ENCODE measurements at places on chromosomes 11 and 22.

- DNase-seq: no peak
Observed at GRCh38 chr11:108618529-108618928, 25.0 kb upstream of the EXPH5 start.

GRCh38 chr11:3203221-3204043 lies 15.2 kb downstream of the MRGPRG start:
- DNase-seq: no peak

DNA sequence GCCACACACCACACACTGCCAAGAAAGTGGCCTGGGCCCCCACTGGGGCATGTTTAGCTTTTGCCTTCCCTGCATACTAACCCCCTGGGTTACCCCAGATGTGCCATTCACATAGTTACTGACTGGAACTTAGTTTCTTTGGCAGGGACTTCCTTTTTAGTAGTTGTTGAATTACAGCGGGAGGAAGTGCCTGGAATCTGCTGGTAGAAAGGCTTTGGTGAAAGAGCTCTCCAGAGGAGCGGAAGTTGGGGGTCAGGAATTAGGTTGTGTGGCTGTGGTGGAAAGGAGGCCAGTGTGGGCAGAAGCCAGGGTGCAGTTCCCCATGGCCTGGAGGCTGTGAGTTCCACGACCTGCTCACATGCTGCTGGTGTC lies 69.0 kb downstream of the MED15 start:
- DNase-seq: no peak

GRCh38 chr22:17172029-17172833 lies 13.2 kb upstream of the HDHD5 start:
- no peak for DNase-seq

DNA sequence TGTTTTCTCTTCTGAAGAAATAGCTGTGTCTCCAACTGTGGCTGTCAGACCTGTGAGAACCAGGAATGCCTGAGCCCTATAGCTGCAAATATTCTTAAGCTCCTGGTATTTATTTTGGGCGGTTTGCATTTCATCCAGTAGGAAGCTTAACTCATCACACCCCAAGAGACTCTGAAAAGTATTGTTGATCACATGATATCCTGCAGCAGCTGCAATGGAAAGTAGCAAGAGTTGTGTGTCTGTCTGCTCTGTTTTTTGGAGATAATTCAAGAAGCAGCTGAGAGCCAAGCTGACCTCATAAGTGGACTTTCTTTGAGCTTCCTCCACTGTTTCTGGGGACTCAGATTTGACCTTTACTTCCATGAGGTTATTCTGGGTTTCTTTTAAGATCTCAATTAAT lies 36.4 kb upstream of the MRPL17 start:
- DNase-seq: no peak

- DNase-seq: no peak
Observed at GRCh38 chr11:134644476-134645456, 232.7 kb upstream of the B3GAT1 start.

- DNase-seq: no peak
Observed at GRCh38 chr11:76424379-76424778, 20.4 kb upstream of the EMSY start.

DNA sequence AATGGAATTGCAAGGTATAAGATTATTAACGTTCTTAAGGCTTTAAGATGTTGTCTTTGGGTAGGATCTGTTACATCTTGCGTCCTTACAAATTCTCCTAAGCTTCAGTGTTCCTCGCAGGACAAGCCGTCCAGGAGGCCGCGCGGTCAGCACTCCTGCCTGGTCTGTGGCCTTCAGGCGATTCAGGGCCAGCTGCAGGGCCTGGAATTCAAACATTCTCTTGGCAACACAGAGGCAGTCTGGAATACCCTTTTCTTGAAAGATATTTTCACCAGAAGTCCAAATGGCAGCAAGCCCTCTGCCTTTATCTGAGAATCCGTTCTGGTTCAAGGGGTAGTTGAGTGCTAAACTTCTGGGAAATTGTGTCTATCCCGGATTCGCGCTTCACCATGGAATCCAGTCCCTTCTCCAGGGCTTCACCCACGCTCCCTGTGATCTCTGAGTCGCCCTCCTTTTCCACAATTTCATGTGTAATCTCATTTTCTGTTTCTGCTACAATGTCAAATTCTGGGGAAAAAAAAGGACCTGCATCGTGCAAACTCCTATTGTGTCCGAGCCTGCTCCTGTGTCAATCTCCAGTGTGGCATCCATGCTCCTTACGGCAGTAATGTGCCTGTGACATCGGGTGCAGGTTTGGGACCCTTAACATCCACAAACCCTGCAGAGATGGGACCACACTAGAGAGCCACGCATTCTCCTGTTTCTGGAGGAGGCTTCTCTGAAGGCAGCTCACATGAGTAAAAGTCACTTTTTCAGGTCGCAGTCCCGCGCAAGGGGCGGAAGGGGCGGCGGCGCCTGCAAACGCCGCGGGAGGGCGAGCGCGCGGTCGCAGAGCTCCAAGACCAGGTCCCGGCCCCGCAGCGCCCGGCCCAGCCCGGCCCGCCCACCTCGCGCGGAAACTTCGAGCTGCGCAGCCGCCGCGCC lies 25.4 kb upstream of the SORL1 start:
- no peak for DNase-seq

DNA sequence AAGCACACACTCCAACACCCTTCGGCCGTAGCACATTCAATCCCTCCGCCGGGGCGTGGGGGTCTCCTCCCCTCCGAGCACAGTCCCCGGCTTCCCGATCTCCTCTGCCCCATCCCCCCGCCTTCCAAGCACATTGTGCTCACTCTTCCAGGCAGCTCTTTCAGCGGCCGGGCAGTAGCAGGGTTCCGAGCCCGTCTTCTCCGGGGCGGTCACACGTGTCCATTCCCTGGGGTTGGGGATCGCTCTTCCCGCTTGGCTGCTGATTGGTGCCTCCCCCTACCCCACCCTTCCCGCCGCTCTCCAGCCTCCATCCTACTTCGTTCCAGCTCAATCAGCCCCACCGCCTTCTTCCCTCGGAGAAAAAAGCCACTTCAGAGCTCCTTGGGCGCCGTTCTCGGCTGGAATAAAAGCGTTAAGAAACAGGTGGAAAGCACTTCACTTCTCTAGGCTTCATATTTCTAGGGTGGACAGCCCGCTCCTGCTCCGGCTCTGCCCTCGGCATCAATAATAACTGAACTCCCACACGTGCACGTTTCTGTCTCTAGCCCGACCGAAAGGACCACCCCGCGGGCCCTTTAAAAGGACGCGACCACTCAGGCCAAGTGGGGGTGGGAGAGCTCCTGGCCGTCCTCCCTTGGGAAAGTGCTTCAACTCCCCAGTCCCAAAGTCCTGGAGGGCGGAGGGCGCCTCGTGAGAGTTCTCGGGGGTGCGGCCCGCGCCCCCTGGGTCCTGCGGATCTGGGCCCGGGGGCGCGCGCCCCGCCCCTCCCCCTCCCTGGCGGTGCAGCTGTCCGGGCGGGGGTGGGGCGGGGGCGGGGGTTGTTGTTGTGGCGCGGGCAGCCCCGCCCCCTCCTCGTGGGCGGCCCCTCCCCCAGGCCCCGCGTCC lies 464 bp upstream of the CECR2 start:
- DNase-seq: no peak

DNA sequence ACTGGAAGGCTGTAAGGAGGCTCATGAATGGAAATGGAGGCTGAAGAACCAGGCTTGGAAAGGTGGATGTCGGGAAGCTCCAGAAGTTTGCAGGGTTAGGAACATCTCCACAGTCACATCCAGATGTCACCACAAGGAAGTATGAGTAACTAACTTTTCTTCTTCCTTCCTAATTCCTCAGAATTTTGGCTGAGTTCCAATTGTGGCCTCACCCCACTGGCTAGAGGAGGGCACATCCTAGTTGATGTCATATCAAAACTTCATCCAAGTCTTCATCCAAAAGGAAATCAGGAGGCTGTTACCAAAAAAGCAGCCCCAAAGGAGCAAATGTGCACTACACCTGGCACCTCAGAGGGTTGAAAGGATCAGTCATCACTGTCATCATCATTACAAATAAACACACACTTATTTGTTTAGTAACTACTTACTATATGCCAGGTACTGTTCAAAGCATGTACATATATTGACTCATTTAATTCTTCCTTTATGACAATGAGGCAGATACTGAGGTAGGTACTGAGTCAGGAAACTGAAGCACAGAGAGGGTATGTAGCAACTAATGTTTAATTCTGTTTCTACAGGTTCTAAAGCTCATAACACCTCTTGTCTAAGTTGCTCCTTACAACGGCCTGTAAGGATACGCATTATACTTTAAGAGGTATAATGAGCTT lies 7.3 kb upstream of the PTPN5 start:
- DNase-seq: no peak

DNA sequence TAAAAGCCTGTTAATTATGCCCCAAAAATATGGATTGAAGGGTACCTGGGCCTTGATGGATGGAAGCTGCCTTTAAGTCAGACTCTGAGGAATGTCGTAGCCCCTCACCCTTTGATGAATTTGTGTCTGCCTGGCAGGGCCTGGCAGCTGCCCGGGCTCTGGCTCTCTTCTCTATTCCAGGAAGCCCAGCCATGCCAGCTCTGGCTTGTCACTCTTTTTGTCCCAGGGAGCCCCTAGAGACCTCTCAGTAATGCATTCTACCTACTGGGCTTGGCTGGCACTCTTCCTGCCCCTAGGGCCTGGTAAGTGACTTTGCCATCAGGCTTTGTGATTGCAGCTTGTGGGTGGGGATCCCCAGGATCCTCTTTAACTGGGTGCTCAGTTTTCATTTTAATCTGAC lies 103.8 kb downstream of the GRIK4 start:
- DNase-seq: no peak

DNA sequence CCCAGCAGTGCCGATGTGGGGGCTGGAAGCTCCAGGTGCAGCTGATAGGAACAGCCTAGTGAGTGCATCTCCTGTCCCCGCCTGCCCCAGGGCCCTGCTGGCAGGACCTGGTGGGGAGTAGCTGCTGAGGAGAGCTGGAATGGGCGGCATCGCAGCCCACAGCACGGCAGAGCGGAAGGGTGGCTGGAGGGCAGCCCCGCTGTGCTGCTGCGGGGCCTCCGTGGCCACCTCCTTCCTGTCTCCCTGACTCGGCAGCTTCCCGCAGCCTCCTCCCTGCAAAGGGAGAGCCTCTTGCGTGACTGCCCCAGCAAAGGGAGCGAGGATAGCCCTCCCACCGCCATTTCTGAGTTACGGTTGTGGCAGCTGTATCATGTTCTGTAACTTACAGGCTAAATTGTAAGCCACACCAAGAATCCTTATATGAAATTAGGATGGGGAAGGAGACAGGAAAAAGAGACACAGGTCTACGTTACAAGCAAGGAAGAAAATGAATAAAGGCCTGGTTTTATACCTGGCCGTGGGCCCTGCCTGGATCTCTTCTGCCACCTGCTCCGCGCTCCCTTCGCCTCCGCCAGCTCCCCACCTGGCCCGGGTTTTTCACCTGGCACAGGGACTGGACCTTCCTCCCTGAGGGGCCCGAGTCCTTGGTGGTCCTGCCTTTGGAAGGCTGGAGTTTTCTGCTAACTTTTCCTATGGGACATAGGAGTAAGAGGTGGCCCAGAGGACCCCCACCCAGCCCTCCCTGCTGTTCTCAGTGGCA lies 10.0 kb downstream of the TPCN2 start:
- no peak for DNase-seq

- no peak for DNase-seq
Observed at GRCh38 chr22:23211622-23212021, 31.3 kb downstream of the BCR start.

DNA sequence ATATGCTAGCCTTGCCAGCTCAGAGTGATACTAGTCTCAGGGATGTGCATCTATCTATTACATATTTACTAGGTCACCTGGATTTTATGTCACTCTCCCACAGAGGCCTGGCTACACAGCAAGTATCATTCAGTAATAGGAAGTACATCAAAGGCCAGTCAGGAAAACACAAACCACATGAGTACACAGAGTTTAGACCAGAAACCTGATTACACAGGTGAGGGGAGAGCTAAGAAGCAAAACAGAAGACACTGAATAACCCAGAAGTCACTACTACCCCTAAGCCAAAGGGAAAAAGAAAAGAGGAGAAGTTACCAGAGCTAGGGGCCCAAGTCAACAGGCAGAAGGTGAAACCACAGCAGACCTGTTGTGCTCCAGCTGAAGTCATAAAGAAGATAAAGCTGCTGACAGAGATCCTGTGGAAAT lies 13.3 kb downstream of the LPXN start:
- no peak for DNase-seq

GRCh38 chr11:62182147-62182891 lies 7.7 kb upstream of the SCGB1D1 start:
- no peak for DNase-seq

DNA sequence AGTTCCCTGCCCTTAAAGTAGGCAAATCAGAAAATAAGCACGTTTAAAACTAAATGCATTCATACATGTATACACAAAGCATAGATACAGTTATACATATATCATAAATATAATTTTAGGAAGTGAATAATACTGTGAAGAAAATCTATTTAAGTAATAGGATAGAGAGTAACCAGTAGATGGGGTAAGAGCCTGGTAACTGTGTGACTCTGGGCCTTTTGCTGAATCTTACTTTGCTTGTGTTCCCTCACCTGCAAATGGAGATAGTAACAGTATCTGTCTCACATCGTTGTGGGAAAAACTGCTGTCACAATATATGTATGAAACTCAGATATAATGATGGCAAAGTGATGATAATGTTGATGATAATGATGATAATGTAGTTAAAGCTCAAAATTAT lies 29.9 kb downstream of the MS4A2 start:
- DNase-seq: no peak
